ENCODE measurements at places on chromosomes 1 and 21. TPM values are rescaled to one million over a fixed set of nuclear protein-coding genes. Genes with fewer than 3 reads are reported as not detected.

Gene FAM72C
- 2.6 TPM for polyA plus RNA-seq

Gene KRTAP13-4
- not detected for polyA plus RNA-seq

Gene RNF220
- 85.0 TPM for polyA plus RNA-seq

GRCh38 chr1:28668956-28669723, 556 bp downstream of the GMEB1 start:
- DNase-seq = peak; percentile 35

- DNase-seq = no peak
These were observed 43.1 kb upstream of the KANK4 start for GRCh38 chr1:62362061-62362917.

All from left lung (tissue), 14 donors.